Articular chondrocyte of knee joint (primary cell): ENCODE measurements at places on chromosomes 11 and 22. TPM values are rescaled to one million over a fixed set of nuclear protein-coding genes. Genes with fewer than 3 reads are reported as not detected.

The ASPHD2 gene
- 2.6 and 4.8 TPM in 2 replicates for total RNA-seq

The ADAMTS8 gene
- under 0.01 TPM in 1 of 2 replicates, not detected in the other for total RNA-seq

The GRM5 gene
- total RNA-seq, result not detected in 2 replicates

The C22orf31 gene
- total RNA-seq, result not detected in 2 replicates

The CASP5 gene
- 0.22 TPM in 1 of 2 replicates, not detected in the other for total RNA-seq

The DRICH1 gene
- 0.11 and 0.13 TPM in 2 replicates for total RNA-seq

The FREY1 gene
- total RNA-seq, result 1.2 and 2.2 TPM in 2 replicates

The C11orf42 gene
- not detected in 2 replicates for total RNA-seq

The ADM2 gene
- 3.0 and 4.4 TPM in 2 replicates for total RNA-seq

The DTX4 gene
- total RNA-seq, result 0.32 and 0.52 TPM in 2 replicates

The NXPE2 gene
- 0.39 and 0.76 TPM in 2 replicates for total RNA-seq
